Right hindlimb (tissue), 1 donor: ENCODE measurements at places on chromosomes 3 and 15.

DNA sequence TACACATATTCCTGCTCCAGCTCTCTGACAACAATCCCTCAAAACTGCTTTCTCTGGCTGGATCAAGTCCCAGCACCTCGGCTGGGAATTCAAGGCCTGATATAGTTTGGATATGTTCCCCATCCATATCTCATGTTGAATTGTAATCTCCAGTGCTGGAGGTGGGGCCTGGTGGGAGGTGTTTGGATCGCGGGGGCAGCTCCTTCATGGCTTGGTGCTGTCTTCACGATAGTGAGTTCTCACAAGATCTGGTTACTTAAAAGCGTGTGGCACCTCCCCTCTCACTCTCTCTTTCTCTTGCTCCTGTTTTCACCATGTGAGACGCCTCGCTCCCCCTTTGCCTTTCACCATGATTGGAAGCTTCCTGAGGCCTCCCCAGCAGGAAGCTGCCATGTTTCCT is 47.4 kb upstream of the SYN2 start:
- DNase-seq = no peak

DNA sequence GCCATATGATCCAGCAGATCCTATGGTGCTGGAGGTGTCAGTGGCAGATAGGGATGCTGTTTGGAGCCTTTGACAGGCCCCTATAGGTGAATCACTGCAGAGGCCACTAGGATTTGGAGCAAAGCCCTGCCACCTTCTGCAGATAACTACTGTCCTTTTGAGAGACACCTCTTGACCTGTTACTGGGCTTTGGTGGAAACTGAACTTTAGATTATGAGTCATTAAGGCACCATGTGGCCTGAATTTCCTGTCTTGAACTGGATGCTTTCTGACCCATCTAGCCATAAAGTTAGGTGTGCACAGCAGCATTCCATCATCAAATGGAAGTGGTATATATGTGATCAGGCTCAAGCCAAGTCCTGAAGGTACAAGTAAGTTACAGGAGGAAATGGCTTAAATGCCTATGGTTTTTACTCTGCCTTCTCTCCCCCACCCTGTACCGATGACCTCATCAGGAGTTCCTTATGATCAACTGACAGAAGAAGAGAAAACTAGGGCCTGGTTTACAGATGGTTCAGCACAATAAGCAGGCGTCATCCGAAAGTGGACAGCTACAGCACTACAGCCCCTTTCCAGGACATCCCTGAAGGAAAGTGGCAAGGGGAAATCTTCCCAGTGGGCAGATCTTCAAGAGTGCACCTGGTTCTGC is 565.6 kb upstream of the AGTR1 start:
- DNase-seq = no peak

DNA sequence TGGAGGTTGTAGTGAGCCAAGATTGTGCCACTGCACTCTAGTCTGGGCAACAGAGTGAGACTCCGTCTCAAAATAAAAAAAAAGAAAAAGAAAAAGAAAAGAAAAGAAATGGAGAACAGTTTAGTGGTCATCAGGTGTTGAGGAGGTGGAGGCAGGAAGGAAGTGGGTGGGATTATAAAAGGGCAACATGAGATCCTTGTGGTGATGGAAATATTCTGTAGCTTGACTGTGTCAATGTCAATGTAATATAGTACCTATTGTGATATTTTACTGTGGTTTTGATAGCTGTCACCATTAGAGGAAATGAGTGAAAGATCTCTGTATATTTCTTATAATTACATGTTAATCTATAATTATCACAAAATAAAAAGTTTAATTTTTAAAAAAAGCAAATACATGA is 60.8 kb downstream of the TRAT1 start:
- DNase-seq = no peak

GRCh38 chr3:16912400-16913263 is 27.9 kb downstream of the PLCL2 start:
- DNase-seq = no peak
